Stimulated activated CD8-positive, alpha-beta memory T cell treated with anti-CD3 and anti-CD28 coated beads, Interleukin-12 subunit alpha, Interleukin-12 subunit beta, amount 100 ng/mL, for 4 hours (primary cell): ENCODE measurements at places on chromosomes 16 and 17.

GRCh38 chr16:31216422-31217135 lies at the start of gene PYDC1:
Gene PYDC1 (minus strand): TSS chr16:31217135. CDS start chr16:31217028, 107 bp downstream.
- DNase-seq: no peak

- DNase-seq: no peak
Observed at GRCh38 chr17:7258731-7259554, 3.3 kb downstream of the CLDN7 start.

- DNase-seq: no peak
Observed at GRCh38 chr17:9020096-9020823, 1.1 kb upstream of the NTN1 start.

DNA sequence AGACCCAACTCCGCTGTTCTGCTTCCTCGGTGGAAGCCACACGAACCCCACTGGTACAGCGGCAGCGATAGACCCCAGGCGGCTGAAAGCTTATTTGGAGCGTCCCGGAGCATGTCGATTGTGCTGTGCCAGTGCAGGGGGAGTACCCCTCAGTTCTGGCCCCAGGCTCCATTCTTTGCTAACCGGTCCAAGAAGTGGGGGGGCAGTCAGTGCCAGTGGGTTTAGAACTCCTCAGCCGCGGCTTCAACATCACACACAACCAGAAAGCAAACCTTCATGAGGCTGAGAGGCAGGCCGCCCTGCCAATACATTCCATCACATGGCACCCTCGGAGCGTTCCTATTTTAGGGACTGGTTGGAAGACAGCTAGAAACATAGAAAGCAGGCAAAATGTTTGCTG lies 1.7 kb upstream of the MNT start:
- DNase-seq: no peak

- no peak for DNase-seq
Observed at GRCh38 chr17:63066158-63066813, 100.3 kb downstream of the TANC2 start.

GRCh38 chr17:78039581-78039980 lies 81.1 kb downstream of the TNRC6C start:
- no peak for DNase-seq

DNA sequence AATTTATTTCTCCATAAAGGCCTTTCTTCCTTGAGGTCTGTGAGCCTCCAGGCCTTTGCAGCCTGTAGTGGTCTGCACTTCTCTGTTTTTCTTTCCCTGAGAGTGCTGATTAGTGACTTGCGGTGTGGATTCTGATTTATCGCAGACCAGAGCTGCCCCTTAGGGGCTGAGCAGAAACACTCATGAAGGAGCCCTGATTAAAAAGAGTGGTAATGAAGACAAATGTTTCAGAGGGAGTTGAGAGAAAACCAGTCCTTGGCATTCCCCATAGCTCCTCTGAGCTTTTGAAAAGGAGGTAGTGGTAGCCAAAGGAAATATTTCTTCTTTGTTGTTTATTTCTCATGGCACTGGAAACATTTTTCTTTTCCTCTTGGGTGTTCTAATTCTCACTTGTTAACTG lies 268.1 kb upstream of the TBX2 start:
- no peak for DNase-seq

DNA sequence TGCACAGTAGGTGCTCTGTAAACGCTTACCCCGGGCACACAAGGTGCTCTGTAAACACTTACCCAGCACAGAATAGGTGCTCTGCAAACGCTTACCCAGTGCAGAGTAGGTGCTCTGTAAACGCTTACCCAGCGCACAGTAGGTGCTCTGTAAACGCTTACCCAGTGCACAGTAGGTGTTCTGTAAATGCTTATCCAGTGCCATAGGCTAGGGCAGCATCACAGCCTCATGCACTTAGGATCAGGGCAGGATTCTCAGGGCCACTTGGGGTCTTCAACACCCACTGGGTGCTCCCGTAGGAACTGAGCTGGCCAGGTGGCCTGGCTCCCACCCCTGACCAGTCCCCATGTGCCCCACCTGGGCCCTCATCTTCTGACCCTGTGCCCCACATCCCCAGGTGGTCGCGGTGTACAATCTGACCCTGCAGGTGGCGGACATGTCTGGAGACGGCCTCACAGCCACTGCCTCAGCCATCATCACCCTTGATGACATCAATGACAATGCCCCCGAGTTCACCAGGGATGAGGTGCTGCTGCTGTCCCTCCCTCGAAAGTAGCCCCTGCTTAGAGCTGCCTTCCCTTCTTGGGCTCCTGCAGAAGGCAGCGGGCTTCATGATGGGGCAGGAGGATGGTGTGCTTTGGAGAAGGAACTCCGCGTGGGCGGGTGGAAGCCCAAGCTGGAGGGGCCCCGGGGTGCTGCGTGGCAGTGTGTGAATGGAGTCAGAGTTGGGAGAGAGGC lies 13.1 kb downstream of the SLC22A31 start:
- DNase-seq: no peak

GRCh38 chr17:7195971-7196370 lies 16.8 kb upstream of the ASGR1 start:
- DNase-seq: no peak

GRCh38 chr17:8253801-8254200 lies 4.7 kb downstream of the PFAS start:
- no peak for DNase-seq

GRCh38 chr16:79287424-79287917 lies 313.1 kb downstream of the MAF start:
- DNase-seq: no peak

- no peak for DNase-seq
Observed at GRCh38 chr16:85567935-85568334, 45.2 kb upstream of the GSE1 start.

- no peak for DNase-seq
Observed at GRCh38 chr16:8583199-8583598, 7.1 kb downstream of the TMEM114 start.

DNA sequence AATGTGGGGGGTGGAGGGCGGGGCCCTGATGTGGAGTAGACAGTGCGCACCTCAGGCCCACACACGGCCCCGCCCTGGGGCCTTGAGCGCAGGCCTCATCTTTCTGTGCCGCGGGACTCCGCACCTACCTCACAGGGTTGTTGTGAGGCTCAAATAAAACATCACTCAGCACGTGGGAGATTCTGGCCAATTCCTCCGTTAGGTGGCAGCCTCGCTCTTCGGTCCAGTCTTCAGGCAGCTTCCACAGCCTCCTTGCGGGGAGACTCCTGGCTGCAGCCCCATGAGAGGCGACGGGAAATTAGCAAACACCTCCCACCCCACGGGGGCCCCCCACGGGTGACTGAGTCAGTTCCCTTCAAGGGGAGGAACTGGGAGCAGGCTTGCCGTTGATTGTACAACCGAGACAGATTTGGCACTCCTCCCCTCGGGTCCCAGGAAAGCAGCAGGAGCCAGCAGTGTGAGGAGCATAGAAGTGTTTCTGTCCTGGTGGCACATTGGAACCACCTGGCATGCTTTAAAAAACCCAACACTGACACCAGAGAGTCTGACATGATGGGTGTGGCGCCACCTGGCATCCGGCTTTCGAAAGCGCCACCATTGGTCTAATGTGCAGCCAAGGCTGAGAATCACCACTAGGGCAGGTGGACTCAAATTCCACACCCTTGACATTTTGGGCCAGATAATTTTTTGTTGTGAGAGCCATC lies 7.6 kb downstream of the MRM1 start:
- no peak for DNase-seq

GRCh38 chr16:24553983-24554382 lies 14.6 kb downstream of the RBBP6 start:
- DNase-seq: no peak

- DNase-seq: no peak
Observed at GRCh38 chr17:62587554-62587953, 39.9 kb upstream of the MRC2 start.

DNA sequence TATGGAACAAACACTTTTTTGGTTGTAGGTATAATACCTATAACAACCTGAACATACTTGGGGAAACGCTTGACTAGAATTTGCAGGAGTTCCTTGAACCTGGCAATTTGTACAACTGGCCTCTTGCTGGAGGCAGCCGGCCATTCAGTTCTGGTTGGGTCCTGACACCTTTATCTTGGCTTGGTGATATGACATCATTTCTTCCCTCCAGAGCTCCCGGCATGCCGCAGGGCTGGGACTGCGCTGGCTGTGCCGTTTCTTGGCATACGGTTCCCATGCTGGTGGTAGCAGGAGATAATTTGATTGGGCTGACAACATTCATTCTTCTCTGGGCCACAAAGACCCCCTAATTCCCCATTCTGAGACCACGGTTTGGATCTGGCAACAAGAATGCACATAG lies 87.5 kb downstream of the ASIC2 start:
- DNase-seq: no peak

DNA sequence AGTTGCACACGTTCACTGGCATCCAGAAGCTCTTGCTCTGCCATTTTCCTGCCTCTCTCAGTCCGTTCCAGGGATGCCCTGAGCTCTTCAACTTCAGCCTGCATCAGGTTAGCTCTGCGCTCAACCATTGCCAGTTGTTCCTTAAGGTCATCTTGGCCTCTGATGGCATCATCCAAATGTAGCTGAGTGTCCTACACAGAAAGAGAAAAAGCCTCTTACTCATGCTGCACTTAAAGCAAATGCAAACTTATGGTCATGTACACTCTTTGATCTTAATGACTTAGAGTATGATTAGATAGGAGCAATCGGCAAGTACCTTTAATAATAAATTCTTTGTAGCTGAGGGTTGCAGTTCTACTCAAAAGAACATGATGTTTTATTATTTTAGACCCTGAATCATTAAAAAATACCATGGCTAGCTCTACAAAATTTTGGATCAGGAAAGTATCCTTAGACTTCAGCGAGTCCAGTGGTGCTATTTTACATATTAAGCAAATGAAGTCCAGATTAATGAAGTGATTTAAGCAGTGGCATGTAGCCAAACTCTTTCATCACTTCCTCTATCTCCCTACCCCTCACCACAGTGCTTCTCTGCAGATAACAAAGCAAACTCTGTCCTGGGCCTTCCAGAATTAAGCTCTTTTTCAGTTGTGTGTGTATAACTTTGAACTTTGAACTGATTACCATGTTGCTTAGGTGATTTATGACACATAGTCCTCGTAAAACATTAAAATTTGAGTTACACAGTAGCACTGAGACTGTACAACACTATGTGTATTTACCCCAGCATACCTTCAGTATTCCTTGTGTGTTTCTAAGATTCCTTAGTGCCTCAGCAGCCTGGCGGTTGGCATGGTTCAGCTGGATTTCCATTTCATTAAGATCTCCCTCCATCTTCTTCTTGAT lies 22.1 kb downstream of the MYH4 start:
- DNase-seq: no peak

GRCh38 chr17:10738521-10739258 lies 8.9 kb upstream of the TMEM220 start:
- DNase-seq: no peak

DNA sequence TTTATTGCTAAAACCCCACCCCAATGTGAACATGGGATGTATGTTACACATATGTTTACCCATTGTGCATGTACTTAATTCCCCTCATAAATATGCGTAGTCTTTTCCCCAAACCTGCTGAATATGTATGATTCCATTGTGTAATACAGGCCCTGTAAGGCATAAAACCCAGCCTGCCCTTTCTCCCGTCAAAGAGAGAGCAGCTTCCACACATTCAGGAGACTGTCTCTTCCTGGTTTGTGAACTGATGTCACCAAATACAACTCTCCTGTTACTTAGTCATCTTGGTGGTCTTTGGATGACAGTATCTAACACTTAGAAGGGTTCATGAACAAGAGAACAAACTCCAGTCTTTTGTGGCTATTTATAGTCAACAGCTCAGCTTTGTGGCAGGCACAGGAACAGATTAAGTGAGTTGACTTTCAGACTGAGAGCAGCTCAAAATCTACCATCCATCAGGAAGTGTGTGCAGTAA lies 24.7 kb upstream of the TMC7 start:
- no peak for DNase-seq

- DNase-seq: no peak
Observed at GRCh38 chr17:77235370-77235941, 94.7 kb downstream of the SEC14L1 start.

DNA sequence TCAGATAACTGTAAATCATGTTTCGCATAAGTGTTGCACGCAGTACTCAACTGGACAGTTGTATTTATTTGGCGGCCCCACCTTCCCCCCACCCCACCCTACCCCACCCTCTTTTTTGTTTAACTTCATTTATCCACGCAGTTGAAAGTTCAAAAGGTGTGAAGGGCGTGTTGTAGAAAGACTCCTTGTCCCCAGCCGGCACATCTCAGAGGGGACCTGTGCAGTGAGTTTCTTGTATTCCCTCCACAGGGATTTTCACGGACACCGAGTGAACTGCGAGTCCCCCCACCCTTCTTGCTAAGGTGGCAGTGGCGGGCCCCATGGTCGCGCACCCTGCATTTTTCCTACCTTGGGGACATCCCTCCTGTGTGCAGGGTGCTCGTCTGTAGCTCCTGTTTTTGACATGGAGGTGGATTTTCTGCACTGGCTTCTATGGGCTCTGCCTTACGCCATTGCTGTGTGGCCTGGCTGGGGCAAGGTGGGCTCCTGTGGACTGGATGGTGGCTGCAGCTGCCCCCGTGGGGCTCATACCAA lies 36.2 kb downstream of the ADCY7 start:
- no peak for DNase-seq

GRCh38 chr16:10640934-10641333 lies 53.8 kb downstream of the TEKT5 start:
- no peak for DNase-seq

GRCh38 chr17:72760368-72760767 lies 332.1 kb downstream of the SLC39A11 start:
- no peak for DNase-seq

DNA sequence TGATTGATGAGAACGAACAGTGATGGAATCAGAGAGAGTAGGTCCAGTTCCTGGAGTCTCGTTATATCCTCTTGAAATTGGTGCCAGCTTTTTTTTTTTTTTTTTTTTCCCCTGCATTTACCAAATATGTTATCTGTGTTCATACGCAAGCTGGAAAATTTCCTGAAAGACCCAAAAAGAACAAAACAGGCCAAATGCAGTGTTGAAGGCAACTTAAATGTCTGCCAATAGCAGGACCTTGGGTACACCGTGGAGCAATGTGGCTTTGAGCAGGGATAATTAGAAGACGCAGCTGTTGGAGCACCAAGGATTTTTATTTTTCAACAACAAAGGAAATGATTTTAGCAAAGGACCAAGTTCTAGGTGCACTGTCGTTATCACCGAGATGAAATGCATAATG lies 105.0 kb downstream of the ABCC6 start:
- DNase-seq: no peak

DNA sequence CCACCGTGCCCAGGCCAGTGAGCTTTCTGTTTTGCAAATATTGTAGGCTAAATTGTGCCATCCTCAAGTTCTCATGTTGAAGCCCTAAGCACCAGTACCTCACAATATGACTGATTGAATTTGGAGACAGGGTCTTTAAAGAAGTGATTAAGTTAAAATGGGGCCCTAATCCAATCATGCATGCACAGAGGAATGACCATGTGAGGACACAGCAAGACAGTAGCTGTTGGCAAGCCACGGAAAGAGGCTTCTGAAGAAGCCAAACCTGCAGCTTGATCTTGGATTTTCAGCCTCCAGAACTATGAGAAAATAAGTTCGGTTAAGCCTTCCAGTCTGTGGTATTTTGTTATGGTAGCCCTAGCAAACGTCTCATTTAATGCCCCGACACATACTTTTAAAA lies 24.9 kb downstream of the TOM1L2 start:
- DNase-seq: no peak
